ENCODE measurements at places on chromosomes 4 and X.

GRCh38 chrX:4091046-4091760 is 377.8 kb upstream of the PRKX start:
- no peak for DNase-seq

DNA sequence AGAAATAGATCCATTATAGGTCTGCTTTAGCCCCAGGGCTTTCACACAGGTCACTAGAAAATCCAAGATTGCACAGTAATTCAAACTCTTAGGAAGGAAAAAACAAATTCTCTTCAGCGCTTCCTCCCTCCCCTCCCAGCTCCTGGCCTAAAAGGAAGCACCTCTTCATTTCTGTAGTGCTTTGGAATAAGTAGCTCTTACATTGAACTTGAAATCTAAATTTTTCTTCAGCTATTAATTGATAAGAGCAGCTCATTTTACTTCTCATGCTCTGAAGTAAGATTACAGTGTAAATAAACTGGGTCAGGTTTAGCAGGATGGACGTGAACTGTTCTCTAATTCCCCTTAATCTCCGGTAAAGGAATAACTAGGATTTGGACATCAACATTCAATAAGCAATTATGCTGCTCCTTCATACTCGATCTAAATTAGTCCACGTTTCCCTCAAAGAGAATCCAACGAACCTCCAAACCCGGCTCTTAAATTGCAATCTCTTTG is 10.9 kb upstream of the SEL1L3 start:
- no peak for DNase-seq

DNA sequence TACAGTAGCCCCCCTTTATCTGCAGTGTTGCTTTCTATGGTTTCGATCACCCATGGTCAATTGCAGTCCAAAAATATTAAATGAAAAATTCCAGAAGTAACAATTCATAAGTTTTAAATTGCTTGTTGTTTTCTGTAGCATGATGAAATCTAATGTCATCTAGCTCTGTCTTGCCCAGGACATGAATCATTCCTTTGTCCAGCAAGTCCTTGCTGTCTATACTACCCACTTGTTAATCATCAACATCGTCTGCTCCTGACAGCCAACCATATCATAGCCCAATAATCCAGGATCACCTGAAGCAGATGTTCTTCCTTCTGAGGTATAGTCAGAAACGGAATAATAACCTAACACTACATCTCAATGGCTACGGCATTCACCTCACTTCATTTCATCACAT is 79.8 kb downstream of the ADAMTS3 start:
- no peak for DNase-seq

DNA sequence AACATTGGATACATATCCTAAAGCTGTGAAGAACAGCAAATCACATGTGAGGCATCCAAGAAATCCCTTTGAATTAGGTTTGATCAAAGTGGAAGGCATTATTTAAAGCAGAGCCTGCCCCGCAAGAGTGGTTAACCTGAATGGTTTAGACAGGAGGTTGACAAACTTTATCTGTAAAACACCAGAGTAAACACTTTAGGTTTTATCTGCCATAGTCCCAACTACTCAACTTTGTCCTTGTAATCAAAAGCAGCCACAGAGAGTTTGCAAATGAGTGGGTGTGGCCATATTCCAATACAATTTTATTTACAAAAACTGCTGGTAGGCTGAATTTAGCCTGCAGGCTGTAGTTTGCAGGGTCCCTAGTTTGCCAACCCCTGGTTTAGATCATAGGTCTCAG is 25.2 kb upstream of the FGFBP2 start:
- no peak for DNase-seq

DNA sequence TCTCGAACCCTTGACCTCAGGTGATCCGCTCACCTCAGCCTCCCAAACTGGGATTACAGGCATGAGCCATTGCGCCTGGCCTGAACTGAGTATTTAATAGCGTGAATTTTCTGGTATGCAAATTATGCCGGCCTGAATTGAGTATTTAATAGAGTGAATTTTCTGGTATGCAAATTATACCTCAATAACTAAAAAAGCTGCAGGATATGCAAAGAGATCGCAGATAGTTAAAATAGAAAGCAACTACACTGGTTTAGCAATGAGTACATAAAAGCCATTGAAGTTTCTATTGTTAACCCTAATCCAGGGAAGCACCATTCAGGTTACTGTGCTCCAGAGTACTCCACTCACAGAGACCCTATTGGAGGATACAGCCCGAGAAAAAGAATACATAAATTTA is 22.8 kb downstream of the FBXW7 start:
- DNase-seq: no peak

DNA sequence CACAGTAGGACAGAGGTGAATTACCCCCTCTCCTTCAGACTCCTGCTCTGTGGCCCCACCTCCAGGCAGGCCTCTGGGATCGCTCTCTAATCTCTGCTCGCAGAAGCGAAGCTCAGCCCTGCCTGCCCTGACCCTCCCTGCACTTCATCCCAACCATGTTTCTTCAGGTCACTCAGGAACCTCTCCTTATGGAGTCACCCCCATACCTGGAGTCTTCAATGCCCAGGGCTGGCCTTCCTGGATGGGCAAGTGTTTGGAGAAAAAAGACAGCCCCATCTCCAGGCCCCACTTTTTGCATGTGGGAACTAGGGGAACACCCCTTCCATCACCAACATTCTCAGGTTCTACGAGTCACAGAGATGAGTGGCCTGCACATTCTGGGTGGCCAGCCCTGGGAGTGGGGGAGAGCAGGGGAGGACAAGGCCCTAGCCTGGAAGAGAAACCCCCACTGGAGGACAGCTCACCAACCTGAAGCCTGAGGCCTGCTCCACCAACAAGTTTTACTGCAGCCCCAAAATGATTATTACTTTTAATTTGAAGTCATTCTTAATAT is 90.8 kb downstream of the PPP2R2C start:
- DNase-seq: no peak

DNA sequence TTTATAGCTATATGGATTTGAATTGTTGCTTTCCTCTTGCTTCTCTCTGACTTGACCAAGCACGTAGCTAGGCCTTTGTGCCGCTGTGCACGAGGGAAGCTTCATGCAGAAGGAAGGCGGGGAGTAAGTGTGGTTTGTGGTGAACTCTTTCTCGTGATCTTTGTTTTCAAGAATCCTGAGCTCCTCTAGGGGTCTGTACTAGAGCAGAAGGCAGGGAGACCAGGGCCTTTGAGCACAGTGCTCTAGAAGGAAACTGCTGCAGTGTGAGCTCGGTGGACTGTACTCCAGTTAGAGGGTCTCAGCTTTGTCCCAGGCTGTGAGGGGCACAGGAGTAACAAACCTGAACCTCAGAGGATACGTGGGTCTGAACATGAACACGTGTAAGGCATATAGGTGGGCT is 49.0 kb downstream of the AGA start:
- no peak for DNase-seq

- DNase-seq: no peak
These were observed 639 bp upstream of the SORCS2 start for GRCh38 chr4:7191546-7192251.

DNA sequence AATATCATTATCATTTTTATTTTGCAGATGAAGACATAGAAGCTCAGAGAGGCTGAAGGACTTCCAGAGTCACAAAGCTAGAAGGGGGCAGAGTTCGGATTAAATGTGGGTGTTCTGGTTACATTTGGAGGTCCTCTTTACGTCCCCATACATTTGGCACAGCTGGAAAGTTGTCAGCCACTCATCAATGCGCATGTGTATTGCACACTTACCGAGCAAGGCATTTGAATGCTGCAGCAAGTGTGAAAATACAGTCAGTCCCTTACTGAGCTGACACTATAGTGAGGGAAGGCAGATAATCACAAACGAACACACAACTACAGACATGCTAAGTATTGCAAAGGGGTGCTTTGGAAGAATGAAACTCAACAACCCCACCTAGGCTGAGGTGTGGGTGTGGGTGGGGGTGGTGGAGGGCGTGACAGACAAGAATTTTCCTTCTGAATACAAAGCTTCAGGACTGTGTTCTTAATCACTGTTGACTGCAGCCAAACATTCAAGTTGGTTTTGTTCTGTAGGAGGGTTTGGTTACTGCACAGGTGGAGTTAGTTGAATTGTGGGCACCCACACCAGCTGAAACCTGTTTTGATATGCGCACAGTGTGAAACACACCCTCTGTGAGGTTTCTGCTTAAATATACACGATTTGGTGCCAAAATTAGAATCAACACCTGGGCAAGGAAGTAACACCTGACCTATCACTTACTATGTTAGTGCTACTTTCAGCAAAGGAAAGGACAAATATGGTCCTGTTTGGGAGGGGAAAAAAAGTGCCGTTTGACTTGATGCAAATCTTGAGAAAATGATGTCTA is 72.4 kb downstream of the COQ2 start:
- DNase-seq: no peak

- DNase-seq: no peak
These were observed 447.8 kb downstream of the FAT4 start for GRCh38 chr4:125762537-125762936.

- no peak for DNase-seq
These were observed 59.8 kb upstream of the RELL1 start for GRCh38 chr4:37745946-37746345.

DNA sequence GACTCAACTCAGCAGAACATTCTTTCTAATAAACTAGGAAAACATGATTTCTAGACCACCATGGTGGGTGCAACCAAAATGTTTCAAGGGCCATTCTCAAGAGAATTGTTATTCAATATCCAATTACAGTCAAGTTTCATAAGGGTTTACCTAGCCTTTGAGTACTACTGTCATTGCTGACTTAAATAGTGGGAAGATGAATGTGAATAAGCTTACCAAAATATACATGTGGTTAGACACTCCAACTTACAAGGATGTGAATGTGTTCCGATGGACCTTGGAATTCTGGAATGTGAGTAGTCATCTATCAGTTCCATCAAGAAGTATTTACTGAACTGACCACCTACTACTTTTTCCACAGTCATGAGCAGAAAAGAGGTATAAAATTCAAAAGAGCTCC is 16.9 kb downstream of the SH3RF1 start:
- no peak for DNase-seq

GRCh38 chr4:159497936-159498335 is 395.1 kb downstream of the RAPGEF2 start:
- DNase-seq: no peak

DNA sequence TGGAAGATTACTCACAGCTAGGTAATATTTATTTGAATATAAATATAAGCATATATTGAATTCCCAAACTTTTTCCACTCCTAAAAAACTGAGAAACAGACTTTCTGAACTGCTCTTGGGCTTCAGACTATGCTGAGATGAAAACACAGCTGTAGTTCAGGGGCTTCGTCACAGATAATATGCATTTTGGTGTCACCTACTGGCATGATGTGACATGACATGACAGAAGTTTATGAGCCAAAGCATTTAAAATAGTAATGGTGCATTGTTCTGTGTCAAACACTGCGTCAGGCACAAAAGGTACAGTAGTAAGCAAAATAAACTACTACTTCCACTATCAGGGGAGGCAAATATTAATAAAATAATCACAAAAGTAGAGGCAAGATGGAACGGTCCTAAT is 171.3 kb downstream of the BTC start:
- no peak for DNase-seq

GRCh38 chr4:16707874-16708273 is 190.6 kb downstream of the LDB2 start:
- DNase-seq: no peak

GRCh38 chrX:67780694-67781109 is 236.9 kb downstream of the AR start:
- peak; percentile 5 for DNase-seq

- no peak for DNase-seq
These were observed at the start of gene NPY5R for GRCh38 chr4:163343604-163344146. TSS of gene NPY5R (plus strand) at chr4:163343892. CDS start at chr4:163350274, 6,382 bp downstream.

DNA sequence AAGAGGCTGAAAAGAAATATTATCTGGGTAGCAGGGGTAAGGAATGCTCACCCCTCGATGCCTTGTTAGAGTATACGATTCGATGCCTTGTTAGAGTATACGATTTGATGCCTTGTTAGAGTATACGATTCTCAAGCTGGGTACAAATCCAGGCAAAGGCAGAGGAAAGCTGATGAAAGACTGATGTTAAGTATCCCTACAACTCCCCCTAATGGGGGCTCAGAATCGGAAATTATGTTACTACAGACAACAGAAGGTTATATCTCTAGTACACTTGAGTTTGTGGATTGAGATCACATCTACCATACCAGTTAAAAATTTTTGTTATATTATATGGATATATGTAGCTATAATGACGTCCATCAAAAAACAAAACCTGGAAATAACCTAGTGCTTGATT is 4.8 kb downstream of the LRRC66 start:
- DNase-seq: no peak

- no peak for DNase-seq
These were observed 11.4 kb downstream of the ADH5 start for GRCh38 chr4:99077177-99077576.

DNA sequence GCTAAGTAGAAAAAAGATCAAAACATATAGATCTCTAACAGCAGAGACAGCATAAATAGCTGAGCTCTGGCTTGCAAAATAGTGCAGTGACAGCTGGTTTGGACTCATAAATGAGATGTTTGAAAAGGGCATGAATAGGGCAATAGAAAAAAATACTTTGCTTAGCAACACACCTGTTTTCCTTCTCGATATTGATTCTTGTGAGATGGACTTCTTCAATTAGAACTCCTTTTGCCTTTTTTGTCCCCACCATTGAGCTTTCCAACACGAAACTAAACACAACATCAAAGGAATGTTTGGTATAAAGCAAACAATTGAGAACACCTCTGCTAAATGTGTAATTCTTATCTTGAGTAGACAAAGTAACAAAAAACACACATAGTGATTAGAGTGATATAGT is 726.3 kb downstream of the RAPGEF2 start:
- no peak for DNase-seq

DNA sequence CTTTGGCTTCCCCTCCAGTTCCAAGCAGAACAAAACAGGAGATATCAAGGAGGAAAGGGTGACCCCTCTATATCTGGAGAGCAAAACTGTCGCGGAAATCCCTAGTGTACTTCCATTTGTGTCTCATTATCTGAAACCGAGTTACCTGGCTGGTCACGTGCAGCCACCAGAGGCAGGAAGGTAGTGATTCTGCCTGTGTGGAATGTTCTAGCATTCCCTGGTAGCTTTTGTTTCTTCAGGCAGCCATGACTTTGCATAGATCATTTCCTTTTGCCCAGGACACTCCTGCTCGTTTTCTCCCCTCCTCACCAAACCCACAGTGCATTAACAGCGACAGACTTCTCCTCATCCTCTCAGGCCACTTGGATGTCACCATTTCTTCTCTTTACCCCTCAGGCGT is 107.9 kb downstream of the PTTG2 start:
- no peak for DNase-seq

- DNase-seq: no peak
These were observed 24.5 kb upstream of the RNF212 start for GRCh38 chr4:1137850-1138249.

GRCh38 chr4:184843984-184844554 is 18.3 kb upstream of the ACSL1 start:
- no peak for DNase-seq

DNA sequence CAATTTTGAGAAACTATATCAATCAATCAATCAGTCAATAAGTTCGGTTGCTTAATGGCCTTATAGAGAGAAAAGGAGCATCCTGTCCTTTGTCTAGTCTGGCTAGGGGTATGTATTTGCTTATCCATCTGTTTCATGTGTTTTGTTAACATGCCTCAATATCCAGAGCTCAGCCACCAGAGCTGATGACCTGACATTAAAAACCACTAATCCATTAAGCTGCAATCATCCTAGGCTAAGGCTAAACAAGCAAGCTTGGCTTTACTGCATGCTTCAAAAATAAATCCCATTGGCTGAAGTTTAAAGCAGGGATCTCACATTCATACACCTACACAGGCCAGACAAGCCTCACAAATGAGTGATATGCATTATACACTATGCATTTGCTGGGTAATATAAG is 139.7 kb downstream of the INPP4B start:
- DNase-seq: no peak

Data from hypothalamus (tissue), 51 donors.